ENCODE measurements at places on chromosomes 5 and 9. TPM values are rescaled to one million over a fixed set of nuclear protein-coding genes. Genes with fewer than 3 reads are reported as not detected.

TMEM252 gene
- total RNA-seq: 0.89 TPM

NDUFS4 gene
- total RNA-seq: 92.6 TPM

GRM6 gene
- not detected for total RNA-seq

- DNase-seq: no peak
These were observed 122.0 kb downstream of the NIPBL start for GRCh38 chr5:36998578-36998977.

DNA sequence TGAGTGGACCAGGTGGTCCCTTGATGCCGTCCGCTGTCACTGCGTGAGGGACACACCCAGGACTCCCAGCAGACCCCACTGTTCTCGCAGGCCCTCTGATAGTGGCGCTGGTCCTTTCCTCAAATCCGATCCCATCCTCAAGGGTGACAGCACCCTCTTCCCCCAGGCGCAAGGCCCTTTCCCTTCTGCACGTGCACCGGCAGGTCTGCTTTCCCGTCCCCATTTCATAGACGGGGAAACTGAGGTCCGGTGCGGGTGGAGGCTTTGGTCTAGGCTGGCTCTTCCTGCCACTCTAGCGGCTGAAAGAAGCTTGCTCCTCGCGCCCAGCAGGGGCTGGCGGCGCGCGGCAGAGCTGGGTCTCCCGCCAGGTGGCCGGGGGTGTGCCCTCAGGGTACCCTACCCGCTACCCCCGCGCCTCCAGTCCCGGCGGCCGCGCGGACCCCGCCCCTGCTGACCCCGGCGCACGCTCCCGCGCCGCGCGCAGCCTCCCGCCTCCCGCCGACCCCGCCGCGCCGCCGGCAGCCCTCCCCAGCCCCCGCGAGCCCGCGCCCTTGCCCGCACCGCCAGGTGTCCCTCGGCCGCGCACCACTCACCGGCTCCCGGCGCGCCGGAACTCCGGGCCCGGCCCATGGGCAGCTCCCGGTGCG is 453 bp downstream of the RASGEF1C start:
- no peak for DNase-seq

GRCh38 chr5:22650511-22650910 is 202.6 kb downstream of the CDH12 start:
- no peak for DNase-seq

DNA sequence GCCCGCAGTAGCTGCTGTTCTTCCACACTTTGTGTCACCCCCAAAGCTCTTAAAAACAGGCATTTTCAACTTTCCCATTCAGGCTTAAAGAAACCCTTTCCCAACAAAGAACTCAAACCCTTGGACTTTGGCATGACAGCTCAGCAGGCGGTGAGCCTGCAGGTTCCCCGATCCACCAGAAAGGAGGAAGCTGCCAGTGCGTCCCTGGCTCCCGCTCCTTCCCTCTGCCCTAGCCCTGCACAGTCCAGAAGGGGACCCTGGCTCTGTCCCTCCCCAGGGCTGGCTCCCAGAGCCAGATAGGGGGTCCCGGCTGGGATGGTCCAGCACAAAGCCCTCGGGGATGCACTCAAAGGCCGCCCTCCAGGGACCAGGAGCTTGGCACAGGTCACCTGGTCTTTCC is 9.6 kb downstream of the SLC9A3 start:
- no peak for DNase-seq

NR4A3 gene
- total RNA-seq: 3.8 TPM

- DNase-seq: no peak
These were observed 29.6 kb upstream of the TAF1L start for GRCh38 chr9:32665101-32665500.

GRCh38 chr9:4680750-4681149 is 1.4 kb downstream of the CDC37L1 start:
- no peak for DNase-seq

GAS1 gene
- 1.8 TPM for total RNA-seq

DNA sequence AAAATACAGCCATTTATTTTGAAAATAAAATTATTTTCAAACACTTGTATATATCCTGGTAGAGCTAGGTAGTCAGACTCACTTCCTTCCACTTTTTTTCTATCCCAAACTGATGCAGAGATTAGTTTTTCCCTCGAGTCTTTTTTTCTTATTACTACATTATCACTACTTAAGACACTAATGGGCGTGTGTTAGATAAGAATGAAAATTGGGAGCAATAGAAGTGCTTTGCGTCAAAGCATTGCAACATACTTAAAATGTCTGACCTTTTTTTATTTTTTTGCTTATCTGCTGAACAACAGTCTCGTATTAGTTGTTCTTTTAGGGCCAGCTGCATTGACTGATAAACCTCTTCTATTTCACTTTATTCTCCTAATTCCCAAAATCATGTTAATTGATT is 1278.7 kb downstream of the CDH12 start:
- no peak for DNase-seq

DNA sequence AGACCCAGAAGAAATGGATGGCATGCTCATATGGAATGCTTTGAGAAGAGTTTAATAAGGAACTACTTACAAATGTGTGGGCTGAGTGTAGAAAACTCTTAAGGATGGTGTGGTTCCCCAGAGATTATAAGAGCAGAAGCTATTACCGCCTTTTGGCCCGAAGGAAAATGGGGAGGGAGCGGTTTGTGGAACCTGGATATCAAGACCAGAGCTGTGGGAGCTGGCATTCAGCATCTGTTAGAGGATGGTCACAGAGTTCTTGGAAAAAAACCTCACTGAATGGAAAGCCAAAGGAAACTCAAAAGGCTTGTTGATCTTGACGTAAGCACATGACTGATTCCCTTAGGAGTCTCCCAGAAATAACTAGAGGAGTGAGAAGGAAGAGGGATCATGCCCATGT is 151.0 kb downstream of the PJA2 start:
- no peak for DNase-seq

TRPM3 gene
- 0.73 TPM for total RNA-seq

- DNase-seq: no peak
These were observed 403.3 kb upstream of the PTPRD start for GRCh38 chr9:11016081-11016480.
